MCF 10A (cell line): ENCODE measurements at places on chromosomes 2 and 18. TPM values are rescaled to one million over a fixed set of nuclear protein-coding genes. Genes with fewer than 3 reads are reported as not detected.

SLC9A4 gene
- 0.07 TPM in 1 of 2 replicates, not detected in the other for total RNA-seq

BARD1 gene
- 7.8 and 11.1 TPM in 2 replicates for total RNA-seq

DNA sequence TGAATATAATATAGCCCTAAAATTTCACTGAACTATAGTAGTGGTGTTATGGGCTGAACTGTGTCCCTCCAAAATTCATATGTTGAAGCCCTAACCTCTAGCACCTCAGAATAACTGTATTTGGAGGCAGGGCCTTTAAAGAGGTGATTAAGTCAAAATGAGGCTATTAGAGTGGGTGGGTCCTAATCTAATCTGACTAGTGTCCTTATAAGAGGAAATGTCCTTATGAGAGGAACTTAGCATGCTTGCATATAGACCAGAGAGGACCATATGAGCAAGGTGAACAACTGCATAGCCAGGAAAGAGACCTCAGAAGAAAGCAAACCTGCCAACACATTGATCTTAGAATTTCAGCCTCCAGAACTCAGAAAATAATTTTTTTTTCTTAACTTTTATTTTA lies 238.4 kb downstream of the ZEB2 start:
- H3K27ac ChIP-seq, result no peak overlapping the region
- no peak overlapping the region for H3K4me3 ChIP-seq
- no peaks in the 10 kb centered on the region for H3K4me1 ChIP-seq

DNA sequence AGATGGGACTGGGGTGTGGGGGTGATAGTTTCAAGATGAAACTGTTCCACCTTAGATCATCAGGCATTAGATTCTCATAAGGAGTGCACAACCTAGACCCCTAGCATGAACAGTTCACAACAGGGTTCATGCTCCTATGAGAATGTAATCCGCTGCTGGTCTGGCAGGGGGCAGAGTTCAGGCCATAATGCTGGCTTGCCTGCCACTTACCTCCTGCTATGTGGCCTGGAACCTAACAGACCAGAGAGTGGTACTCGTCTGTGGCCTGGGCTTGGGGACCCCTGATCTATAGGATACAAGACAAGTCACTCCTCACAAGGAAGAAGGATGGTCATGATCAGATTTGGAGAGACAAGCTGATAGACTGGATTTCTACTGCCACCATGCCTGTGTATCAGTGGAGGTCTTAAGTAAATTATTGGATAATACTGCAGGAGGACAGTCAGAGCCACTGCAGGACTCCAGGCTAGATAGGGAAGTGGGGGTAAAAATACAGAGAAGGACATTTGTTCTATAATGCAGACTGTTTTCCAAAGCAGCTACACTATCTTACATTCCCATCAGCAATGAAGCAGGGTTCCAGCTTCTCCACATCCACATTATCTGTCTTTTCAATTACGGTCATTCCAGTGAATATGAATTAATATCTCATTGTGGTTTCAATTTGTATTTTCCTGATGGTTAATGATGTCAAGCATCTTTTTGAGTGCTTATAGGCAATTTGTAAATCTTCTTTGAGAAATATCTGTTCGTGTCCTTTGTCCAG lies 28.8 kb upstream of the APOB start:
- H3K4me3 ChIP-seq, result no peak overlapping the region
- H3K36me3 ChIP-seq, result no peaks in the 10 kb centered on the region
- no peak for DNase-seq
- H3K27me3 ChIP-seq, result peaks cover 23% of the 10 kb centered on the region

GRCh38 chr2:216477283-216478035 lies 21.2 kb upstream of the RPL37A start:
- no peaks in the 10 kb centered on the region for H3K27me3 ChIP-seq
- no peak overlapping the region for H3K27ac ChIP-seq
- peaks cover 30% of the 10 kb centered on the region for H3K36me3 ChIP-seq
- H3K4me1 ChIP-seq, result peaks cover 9% of the 10 kb centered on the region
- DNase-seq, result no peak
- H3K4me3 ChIP-seq, result no peak overlapping the region
